ENCODE measurements at places on chromosomes 12 and 14.

- no peak for DNase-seq
These were observed 7.3 kb upstream of the MRPL42 start for GRCh38 chr12:93460003-93460402.

- peak; percentile 26 for DNase-seq
These were observed 1.9 kb upstream of the PIWIL1 start for GRCh38 chr12:130335517-130336392.

- DNase-seq: no peak
These were observed 13.0 kb upstream of the TMTC2 start for GRCh38 chr12:82673698-82674097.

DNA sequence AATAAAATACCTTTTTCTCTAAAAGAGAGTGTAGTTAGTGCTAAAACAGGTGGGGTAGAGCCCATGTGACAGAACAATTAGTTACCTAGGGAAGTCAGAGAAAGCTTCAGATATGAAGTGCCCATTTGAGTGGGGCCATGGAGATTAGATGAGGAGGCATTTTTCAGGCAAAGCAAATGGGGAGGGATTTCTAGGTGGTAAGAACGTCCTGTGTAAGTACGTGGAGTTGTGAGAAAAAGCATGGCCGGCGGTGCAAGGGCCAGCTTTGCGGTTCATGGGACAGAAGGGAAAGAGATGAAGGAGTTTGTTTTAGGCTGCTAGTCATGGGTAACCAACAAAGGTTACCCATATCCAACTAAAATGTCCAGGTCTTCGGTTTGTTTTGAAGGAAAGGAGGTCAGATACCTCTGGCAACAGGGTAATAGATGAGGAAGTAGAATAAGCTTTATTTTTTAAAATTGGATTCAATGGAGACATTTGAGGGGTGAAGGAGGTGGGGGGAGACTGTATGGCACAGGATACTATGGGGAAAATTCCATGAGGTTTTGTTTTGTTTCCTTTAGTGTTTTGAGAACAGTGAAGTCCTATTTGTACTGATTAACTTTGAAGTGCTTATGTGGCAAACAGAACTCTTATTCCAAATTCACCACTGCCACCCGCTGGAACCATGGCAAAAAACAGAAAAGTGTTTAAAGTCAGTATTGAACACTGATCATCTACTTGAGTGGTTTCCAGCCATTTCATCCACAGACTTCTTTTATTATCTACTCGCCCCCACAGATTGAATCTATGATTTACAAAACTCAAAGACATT, 10.0 kb upstream of the SNRPF start:
- peak; percentile 74 for DNase-seq

- DNase-seq: no peak
These were observed 23.8 kb downstream of the MLXIP start for GRCh38 chr12:122102331-122102730.

DNA sequence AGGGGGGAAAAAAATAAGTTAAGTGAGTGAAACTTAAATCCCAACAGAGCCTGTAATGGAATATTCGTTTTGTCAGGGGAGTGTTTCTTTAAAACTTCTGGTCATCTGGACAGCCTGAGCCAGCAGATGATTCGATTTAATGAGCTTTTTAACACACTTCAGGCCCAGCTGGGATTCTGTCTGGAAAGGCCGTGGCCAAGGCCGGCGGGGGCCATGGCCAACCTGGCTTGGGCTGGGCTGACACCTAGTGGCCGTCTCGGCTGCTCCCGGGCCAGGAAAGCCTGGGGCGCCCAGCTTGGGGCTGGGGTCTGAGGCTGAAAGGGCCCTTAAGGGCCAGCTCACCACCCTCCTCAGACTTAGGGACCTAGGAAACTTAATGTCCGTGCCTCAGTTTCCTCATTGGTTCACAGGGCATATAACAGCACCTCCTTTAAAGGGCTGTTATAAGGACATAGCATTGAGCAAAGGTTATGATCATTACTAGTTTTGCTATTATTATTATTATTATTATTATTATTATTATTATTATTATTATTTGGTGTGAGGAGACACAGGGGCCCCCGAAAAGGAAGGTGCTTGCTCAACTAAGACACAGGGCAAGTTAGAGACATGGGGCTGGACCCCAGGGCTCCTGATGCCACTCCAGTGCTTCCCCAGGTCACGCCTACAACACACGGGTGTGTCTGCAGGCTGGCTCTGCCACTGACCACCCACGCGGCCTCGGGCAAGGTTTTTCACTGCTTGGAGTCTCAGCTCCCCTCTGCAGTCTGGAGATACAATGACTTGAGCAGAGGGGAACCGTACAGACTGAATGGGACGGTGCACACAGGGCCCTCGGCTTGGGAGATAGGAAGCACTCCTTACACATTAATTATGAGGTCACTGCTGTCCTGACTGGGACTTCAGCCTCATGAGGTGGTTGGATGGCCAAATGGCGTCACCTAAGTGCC, 84.0 kb downstream of the SYNE3 start:
- DNase-seq: peak; percentile 60

DNA sequence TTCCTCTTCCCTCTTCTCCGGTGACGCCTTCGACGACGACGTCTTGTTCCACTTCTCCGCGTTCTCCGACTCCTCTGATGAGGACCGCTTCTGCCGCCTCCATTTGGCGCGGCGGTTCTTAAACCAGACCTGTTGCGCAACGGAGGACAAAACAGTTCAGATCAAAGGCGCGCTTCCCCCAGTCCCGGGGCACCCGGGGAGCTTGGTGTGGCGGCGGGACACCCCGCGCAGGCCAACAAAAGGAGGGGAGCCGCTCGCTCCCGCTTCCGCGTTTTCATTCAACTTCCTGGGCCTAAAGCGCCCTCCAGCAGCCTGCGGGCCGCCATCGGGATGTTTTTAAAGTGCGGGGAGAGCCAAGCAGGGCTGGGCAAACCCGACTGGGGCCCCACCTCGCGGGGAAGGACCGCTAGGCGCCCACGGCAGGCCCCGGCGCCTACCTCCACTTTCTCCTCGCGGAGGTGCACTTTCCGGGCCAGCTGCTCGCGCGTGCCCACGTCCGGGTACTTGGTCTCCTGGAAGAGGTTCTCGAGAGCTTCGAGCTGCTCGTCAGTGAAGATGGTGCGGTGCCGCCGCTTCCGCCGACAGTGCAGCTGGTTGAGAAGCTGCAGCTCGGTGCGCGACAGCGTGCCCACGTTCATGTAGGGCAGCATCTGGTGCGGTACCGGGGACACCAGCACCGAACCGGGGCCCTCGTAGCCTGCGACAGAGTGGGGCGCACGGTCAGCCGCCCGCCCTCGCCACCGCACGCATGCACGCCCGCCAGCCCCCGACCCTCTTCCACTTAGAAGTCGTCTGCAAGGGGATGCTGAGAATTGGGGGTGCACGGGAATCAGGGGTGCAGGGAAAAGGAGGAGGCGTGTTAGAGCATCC, 1.2 kb downstream of the GSC start:
- DNase-seq: no peak

DNA sequence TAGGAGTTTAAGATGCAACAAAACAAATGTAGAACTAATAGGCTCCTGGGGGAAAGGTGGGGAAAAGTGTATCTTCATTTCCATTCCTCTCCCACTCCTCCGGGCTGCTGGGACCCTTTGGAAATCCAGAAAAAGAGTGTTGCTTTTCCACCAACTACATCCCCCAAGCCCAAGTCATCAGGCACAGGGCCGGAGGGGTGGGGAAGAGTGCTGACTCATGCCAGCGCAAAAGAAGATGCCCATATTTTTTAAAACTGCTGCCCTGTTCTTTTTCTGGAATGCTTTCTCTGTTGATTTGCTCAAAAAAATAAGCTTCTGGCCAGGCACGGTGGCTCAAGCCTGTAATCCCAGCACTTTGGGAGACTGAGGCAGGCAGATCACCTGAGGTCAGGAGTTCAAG, 70.9 kb downstream of the TBK1 start:
- peak; percentile 43 for DNase-seq

DNA sequence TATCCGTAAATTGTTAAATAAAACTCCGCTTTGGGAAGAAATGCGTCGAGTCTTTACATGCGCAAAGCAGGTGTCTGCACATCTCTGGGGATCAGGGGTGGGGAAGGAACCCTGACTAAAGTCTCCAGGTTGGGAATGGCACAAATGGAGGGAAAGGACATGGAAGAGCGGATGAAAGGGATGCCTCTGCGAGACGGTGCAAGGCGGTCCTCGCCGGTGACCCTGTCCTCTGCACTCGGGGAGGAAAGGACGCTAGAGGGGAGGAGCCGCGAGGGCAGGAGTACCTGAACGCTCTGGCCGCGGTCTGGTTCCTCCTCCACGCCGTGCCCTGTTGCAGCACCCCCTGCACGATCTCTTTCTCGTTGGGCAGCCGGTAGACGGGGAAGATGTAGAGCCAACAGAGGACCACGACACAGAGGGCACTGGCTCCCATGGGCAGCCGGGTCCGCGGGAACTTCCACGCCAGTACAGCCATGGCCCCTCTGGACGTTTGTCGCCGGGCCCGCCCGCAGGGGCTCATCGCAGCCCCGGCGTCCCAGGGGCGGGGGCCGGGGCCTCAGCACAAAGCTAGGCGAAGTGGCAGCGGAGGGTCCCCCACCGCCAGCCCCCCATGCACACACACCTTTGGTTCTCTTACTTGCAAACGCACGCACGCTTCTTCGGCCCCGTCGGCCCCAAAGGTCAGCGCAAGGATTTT, 646 bp downstream of the ST8SIA1 start:
- peak; percentile 8 for DNase-seq
